Uterine smooth muscle cell (primary cell): ENCODE measurements at places on chromosomes 4 and X. TPM values are rescaled to one million over a fixed set of nuclear protein-coding genes. Genes with fewer than 3 reads are reported as not detected.

The DMRTC1 gene
- total RNA-seq: not detected in 2 replicates

The TRPC5OS gene
- total RNA-seq: not detected in 2 replicates

The DHRSX gene
- total RNA-seq: 18.9 and 22.0 TPM in 2 replicates

The DCTD gene
- total RNA-seq: 110 and 116 TPM in 2 replicates

The TEX13C gene
- total RNA-seq: not detected in 2 replicates

The ERAS gene
- not detected in 2 replicates for total RNA-seq
